Naive thymus-derived CD8-positive, alpha-beta T cell (primary cell): ENCODE measurements at places on chromosomes 3 and 15.

DNA sequence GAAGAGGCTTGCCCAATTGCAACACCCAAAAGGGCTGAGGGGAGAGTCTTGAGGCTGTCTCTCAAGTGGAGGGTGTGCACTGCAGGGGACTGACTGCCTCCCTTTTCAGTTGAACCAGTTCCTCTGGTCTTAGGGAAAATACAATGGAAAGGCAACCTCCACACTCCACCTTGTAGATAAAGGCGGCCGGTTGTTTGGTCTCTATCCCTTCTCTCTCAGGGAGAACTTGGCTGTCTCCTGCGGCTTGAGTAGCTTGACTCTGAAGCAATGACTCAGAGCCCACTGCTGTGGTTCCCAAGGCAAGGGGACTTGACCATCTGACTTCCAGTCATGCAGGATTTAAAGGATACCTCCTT is 143.2 kb upstream of the UMPS start:
- DNase-seq = no peak

DNA sequence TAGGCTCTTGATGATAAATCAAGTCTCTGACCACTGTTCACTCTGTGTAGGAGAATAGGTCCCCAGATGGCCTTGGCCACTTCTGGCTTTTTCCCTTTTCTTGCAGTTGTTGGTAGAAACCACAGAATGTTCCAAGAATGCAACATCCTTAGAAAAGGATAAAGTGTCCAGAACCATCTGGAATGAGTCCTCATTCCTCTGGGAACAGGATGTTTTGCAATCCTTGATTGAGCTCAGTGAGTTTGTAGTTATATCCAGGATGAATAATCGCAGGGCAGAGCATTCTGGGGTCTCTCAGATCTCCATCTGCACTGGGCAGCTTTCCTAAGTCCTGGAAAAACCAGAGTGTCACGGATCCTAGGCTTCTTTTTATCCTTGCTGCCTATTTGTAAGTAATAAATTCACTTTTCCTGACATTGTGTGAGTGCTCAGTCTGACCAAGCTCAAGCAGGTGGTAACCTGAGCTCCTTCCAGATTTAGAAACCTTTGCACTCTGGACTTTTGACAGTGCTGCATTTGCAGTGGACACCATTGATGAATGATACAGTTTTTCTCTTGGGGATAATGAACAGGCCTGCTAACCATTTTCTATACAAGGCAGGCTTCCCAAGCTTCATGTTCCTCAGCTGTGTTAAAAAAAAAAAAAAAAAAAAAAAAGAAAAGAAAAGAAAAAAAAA is 1028.6 kb downstream of the OTOL1 start:
- no peak for DNase-seq

- no peak for DNase-seq
Measured at GRCh38 chr3:55166576-55167555, 239.0 kb upstream of the LRTM1 start.

DNA sequence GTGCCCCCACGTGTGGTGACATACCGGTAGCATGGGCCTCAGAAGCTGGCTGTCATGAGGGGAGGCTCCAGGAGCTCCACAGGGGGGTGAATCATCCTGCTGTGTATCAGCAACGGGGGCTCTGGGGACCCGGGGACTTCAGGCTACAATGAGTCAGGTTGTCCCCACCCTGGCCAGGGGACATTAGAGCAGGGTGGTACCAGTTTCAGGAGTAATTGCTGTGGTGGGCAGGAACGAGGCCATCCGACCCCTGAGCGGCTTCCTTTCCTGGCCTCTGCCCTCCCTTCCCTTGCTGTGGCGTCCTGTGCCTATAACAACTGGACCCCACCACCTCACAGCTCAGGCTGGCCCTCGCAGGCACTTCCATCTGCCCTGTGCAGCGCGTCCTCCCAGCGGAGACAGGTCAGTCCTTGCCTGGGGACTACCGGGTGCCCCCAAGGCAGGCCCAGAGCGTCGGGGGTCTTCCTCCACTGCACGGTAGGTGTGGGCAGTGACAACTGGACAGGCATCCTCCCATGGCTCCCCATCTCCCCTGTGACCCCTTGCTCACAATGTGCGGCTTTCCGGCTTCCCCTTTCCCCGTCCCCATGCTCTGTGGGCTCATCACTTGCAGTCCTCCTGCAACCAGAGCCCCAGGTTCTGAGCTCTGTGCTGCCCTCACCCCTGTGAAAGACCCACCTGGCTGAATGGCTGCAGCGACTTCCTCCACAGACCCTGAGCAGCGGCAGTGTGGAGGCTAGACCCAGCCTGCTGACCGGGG is 57.0 kb downstream of the KLF15 start:
- DNase-seq = no peak

DNA sequence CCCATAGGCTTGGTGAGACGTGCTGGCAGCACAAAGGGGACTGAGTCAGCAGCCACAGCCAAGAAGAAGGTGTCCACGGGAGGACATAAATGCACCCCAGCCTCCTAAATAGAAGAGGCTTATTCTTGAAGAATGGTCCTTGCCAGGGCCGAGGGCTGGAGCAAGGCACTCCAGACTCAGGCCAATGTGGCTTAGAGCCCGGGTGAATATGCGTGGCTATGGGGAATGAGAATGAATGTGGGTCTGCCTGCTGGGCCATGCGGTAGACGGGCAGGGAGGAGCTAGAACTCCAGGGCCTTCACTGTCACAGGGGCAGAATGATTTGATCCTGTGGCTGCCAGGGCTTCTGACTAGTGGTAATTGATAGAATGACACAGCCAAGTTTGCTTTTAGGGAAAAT is 34.0 kb downstream of the DHX30 start:
- no peak for DNase-seq

DNA sequence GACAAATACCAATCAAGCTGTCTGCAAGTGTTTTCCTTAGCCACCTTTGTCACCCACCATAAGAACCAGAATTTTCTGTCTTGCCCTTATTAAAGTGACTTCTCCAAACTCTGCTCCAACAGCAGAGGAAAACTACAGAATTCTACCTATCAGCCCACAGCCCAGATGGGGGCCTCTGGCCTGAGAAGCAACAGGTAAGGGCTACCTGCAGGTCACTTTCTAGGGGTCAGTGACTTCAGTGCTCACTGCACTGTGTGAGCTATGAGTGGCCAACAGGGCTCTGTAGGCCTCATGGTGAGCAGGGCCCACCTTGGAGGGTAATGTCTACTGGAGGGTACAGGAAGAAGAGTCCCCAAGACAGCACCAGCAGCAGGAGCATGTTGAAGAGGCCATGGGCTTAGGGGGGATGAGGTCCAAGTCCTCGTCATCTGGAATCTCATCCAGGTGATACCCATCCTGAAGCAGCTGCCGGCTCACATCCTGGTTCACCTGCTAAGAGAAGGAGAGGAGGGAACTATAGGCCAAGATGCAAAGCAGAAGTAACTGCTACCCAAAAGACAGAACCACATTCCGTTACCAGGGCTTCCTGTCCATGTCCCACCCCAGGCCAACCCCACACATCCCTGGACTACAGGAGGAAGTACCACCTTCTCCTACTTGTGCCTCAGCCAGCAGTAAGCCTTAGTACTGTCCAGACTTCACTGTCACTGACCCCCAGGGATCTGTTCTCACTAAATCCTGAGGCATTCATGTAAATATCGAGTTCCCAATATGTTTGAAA is 4.2 kb downstream of the FAM219B start:
- no peak for DNase-seq

DNA sequence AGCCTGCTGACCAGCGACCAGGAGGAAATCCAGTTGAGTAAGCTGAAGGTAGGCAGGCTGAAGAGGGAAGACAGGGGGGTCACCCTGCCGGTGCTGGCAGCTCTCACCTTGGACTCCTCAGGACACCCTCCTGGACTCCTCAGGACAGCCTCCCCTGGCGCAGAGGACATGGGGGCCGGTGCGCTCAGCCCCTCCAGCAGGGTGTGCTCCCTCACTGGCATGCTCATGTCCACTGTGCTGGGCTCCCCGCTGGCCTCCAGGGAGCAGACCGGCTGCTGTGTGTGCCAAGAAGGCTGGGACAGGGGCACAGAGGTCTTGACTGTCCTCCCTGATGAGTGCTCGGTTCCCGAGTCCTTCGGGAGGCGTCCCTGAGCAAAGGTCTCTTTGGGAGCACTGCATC is 183.6 kb downstream of the ATP10A start:
- DNase-seq = no peak

GRCh38 chr3:16363636-16364035 is 98.6 kb downstream of the OXNAD1 start:
- no peak for DNase-seq

DNA sequence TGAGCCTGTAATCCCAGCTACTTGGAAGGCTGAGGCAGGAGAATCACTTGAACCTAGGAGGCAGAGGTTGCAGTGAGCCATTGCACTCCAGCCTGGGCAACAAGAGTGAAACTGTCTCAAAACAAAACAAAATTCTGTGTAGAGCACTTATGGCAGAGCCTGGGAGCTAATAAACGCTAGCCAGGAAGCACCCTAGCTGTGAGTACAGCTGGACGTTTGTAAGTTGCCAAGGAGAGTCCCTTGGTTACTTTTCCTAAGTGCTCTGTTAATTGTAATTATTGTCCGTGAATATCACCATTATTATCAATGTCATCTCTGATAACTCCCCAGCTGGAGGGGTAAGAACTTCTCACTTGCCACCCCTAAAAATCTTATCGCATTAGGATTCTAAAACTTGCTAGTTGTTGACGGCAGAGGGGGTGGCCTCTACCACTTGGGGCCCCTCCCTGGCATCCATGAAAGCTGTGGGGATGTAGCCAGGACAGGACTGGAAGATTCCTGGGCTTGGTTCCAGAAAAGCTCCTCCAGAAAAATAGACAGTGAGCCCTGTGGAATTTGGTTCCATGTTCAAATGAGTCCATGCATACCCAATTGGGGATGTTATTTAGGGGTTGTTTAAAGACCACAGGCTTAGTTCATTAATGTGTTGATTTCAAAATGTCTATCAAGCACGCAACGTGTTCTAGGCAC is 9.9 kb upstream of the KLHL25 start:
- DNase-seq = no peak

DNA sequence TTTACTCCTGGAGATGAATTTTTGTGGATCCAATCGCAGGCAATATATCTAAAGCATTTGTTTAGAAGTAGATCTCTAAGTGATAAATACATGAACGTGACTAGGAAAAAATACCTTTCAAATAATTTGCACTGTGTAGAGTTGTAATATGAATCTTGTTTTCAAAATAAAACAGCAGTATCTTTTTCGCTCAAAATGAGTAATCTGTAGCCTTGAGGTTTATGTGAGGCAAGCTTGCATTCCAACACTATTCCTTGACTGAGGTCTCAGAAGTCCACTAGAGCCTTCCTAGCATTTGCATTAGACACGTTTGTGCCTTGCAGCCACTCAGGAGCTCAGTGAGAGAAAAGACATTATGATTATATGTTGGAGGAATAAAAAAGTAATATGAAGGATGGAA is 138.3 kb upstream of the ROBO1 start:
- DNase-seq = no peak

DNA sequence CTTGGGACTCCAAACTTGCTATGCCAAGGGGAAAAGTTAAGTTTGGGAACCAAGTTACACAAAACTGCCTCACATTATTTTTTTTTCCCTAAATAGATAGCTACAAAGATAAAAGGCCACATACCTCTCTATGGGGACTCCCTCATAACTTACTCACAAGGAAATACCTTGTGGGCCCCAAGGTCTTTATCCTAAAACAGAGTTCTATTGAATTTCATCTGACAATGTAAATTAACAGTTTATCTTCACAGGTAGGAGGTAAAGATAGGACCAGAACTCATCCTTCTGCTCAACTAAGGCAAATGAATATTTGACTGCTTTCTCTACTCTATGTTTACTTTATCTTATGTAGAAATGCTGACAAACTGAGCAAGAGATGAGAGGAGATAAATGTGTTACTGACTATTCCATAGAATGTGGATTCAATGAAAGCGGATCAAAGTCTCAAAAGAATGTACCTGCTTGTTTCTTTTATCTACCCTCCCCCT is 1278.0 kb downstream of the OTOL1 start:
- no peak for DNase-seq

DNA sequence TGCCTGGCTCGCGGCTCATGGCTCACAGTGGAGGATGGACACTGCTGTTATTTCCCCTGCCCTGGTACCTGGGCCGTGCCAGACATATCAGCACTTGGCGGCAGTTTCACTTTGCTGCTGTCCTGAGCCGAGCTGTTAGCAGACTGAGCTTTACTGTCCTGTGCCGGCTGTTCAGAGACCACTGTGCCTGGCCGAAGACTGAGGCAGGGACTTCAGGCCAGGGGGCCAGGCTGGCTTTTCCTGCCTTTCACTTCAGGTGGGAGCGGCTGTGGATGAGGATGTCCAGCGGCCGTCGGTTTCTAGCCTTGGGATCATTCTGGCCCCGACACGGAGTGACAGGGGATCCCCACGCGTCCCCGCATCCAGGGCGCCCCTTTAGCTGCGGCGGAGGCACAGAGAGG is 1.1 kb downstream of the ATP10A start:
- DNase-seq = no peak

DNA sequence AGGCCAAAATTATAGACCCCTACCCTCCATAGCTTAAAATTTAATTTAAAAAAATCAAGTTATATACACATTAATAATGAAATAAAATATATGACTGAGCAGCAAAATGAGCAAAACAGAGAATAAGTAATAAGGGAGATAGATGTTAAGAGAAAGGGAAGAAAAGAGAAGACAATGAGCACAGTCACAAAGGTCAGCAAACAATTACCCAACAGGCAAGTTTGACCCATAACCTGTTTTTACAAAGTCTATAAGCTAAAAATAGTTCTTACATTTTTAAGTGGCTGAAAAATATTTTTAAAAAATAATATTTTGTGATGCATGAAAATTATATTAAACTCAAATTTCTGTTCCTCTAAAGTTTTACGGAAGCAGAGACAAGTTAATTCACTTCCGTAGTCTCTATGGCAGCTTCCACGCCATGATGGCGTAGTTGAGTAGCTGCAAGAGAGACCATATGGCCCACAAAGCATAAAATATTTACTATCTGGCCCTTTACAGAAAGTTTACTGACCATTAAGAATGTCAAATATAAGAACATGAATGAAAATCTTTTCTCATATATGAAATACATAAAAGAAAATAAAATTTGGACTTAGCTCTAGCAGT is 47.5 kb downstream of the ACAP2 start:
- DNase-seq = no peak

DNA sequence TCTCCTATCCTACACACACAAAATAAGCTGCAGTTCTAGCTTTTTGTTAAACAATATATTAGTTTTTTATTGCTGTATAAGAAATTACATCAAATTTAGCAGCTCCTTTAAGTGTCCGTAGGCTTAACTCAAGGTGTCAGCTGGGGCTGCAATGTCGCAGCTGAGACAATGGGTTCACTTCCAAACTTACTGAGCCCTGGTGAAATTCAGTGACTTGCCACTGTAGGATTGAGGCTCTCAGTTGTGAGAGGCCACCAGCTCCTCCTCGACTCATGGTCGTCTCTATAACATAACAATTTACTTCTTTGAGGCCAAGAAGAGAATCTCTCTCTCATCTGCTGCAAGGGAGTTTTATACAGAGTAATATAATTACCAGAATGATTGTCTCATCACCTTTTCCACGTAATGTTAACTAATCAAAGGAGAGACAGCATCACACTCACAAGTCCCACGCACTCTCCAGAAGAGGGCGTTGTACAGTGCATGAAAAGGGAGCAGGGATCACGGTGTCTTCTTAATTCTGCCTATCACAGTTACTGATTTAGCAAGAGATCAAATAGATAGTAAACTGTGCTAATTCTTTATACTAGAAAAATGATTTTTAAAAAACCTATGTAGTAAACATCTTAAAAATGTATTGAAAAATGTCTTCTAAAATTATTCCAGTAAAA is 735.6 kb upstream of the GBE1 start:
- DNase-seq = no peak
